Activated B cell treated with CpG ODN at 0.5 μM for 24 hours (primary cell): ENCODE measurements at places on chromosomes 5 and 9.

DNA sequence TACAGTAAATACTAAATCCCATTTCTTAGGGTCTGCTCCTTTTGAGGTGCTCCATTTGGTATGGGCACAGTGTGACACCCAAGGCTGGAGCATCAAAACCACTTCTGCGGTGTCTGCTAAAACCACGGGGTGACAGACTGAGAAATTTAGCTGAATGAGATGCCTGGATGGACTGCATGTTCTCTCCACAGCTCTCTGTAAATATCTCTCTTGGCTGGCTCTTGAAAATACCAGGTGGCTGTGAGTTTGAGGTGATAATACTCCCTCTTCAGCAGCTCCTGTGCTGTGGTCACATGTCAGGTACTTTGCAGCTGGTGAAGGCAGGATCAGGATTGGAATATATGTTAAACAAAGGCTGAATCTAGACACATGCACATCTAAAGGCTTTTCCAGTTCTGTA lies 93.7 kb upstream of the SIMC1 start:
- no peak for DNase-seq

DNA sequence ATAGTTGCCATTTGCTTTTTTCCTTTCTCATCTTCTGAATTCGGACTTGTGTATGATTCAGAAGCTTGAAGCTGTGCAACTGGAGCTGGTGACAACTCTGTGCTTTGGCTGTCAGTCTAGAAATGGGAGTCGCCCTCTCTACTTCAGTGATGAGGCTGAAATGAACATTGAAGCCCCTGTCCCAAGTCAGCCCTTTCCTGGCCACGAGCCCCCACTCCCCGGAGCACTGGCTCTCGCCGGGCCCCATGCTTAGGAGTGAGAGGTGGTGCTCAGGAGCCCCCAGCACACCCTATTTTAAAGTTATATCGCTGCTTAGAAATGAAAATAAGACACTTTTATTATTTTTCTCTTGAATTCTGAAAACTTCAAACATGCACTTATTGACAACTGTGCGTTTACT lies 66.0 kb downstream of the PSMB7 start:
- no peak for DNase-seq

GRCh38 chr5:73496984-73497457 lies 1.2 kb upstream of the BTF3 start:
- no peak for DNase-seq

DNA sequence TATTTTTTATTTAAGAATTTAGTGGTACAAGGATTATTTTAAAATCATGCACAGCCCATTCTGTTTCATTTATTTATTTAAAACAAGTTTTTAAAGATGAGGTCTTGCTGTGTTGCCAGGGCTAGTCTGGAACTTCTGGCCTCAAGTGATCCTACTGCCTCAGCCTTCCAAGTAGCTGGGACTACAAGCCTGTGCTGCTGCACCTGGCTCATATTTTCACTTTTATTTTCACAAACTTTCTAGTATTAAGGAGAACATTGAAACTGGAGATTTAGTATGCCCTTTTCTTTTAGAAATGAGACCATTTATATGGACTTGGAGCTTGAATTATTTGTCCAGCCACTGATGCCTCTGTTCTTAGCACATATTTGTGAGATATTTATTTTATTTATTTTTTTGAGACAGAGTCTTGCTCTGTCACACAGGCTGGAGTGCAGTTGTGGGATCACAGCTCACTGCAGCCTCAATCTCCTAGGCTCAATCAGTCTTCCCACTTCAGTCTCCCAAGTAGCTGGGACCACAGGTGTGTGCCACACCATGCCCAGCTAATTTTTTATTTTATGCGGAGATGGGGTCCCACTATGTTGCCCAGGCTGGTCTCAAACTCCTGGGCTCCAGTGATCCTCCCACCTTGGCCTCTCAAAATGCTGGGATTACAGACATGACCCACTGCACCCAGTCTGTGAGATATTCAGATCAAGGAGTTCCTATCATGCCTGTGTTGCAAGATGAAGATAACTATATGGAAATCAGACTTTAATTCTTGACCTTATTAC lies 7.4 kb downstream of the DMXL1 start:
- no peak for DNase-seq
